ENCODE measurements at places on chromosomes 2 and 18.

DNA sequence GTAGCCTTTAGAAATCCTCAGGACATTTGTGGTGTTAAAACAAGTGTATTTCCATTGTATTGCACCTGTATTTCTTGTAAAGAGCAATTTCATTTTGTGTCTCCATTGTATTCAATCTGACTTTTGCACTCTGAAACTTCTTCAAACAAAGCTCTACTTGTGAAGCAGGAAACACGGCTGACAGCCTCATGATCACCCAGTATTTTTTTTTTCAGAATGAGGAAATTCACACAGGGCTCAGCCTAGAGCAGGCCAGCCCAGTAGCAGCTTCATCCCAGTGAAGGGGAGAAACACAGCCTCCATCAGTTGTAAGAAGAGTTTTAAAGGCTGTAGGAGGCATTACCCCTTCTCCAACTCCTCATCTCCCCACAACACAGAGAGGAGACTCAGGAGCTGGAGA, 175.9 kb upstream of the KLHL29 start:
- no peak for DNase-seq

- no peak for DNase-seq
These were observed 83.3 kb upstream of the ID2 start for GRCh38 chr2:8598295-8599165.

GRCh38 chr2:10048501-10049171, 5.3 kb downstream of the KLF11 start:
- no peak for DNase-seq

- DNase-seq, result no peak
These were observed 99.0 kb downstream of the RBBP8 start for GRCh38 chr18:23032030-23032582.

DNA sequence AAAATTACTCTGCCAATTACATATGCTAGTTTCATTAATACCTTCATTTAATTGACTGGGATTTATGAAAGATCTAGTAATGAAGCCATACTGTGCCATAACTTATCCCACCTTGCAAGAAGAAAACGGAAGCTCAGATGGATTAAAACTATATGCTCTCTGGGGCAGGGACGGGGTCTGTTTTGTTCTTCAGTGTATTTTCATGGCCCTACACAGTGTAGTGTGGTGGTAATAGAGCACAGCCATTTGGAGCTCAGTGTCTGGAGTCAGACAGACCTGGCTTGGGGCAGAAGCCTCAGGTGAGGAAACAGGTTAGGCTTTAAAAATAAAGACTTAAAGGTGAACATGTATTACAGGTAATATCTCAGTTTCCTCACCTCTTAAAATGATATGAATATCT, 62.3 kb downstream of the FIGN start:
- DNase-seq, result no peak
